ENCODE measurements at places on chromosomes 2 and 18.

- no peak for DNase-seq
Measured at GRCh38 chr18:6997808-6998207, 119.8 kb downstream of the LAMA1 start.

DNA sequence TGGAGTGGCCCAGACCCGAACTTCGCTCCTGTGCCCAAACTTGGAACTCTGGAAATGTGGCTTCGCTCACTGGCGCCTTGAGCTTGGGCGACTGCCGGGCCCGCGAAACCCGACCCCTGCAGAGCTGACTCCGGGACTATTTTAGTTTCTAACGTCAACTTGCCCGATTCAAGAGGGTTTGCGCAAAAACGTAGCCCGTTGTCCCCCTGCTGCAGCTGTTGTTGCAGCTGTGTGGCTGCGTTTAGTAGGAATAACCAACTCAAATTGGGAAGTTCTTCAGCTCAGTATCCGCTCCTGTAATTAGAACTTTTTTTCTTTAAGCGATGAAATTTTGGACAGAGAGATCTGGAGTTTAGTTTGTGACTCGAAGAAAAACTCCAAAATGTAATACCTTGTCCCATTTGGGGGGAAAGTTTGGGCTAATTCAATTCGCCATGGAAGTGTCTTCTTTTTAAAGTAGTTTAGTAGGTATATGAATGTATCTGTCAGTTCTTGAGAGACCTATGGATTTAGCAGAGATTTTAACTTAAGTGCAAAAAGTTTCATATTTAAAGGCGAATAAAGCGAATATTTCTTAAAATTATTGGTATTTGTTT lies 559 bp downstream of the MYL12A start:
- DNase-seq, result no peak

DNA sequence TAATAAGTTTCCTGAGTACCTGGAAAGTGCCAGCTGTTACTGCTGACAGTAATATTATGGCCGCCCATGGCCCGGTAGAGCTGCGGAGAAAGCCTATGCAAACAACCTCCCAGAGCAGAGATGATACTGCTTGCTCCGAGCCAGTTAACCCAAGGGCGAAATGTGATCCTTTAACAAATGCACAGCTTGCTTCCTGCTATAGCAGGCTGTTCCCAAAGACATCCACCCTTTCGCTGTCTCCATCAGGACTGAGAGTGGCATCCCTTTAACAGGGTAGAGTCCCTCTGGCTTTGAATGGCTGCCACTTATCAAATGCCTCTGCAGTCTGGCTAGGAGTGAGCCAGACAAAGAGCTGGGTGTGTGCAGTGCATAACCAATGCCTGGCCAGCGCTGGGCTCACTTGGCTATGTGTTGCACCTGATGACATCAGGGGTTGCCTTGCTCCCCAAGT lies 69.7 kb upstream of the DAPL1 start:
- DNase-seq, result no peak

- DNase-seq, result no peak
Measured at GRCh38 chr18:57311472-57311871, 40.9 kb upstream of the ST8SIA3 start.

GRCh38 chr2:66875941-66876462 lies 441.1 kb downstream of the MEIS1 start:
- no peak for DNase-seq

DNA sequence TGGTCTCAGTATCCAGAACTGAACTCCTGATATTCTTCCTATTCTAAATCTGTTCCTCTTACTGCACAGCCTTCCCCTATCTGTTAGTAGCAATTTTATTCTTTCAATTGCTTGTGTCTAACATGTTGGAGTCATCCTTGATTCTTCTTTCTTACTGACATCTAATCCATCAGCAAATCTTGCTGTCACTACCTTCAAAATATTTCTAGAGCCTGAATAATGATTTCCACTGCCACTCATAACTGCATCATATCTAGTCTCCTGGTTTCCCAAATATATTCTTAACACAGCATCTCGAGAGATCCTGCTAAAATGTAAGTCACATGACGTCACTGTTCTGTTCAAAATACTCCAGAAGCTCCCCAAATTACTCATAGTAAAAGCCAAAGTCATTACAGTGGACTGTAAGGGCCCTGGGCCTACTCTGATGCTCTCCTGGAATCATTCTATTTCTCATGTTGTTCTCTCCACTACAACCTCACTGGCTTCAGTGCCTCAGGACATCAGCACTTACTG lies 95.2 kb downstream of the THSD7B start:
- DNase-seq, result no peak

GRCh38 chr18:12630136-12630535 lies 27.8 kb downstream of the SPIRE1 start:
- DNase-seq, result no peak

DNA sequence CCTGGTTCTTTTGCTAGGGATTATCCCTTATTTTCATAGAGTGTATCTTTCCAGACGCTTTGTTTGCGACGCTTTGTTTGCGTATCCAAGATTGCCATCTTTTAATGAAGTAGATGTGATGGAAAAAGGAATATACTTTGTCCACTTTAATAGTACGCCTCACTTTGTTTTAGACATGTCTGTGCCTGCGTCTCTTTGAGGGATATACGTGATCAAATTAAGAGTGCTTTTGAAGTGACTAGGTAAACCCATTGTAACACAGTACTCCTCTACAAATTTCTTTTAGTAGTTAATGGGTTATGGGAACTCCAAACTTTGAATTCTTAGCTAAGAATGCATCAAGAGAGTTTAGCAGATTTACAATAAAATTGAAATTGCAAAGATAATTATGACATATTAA lies 27.9 kb downstream of the ACSL3 start:
- no peak for DNase-seq

DNA sequence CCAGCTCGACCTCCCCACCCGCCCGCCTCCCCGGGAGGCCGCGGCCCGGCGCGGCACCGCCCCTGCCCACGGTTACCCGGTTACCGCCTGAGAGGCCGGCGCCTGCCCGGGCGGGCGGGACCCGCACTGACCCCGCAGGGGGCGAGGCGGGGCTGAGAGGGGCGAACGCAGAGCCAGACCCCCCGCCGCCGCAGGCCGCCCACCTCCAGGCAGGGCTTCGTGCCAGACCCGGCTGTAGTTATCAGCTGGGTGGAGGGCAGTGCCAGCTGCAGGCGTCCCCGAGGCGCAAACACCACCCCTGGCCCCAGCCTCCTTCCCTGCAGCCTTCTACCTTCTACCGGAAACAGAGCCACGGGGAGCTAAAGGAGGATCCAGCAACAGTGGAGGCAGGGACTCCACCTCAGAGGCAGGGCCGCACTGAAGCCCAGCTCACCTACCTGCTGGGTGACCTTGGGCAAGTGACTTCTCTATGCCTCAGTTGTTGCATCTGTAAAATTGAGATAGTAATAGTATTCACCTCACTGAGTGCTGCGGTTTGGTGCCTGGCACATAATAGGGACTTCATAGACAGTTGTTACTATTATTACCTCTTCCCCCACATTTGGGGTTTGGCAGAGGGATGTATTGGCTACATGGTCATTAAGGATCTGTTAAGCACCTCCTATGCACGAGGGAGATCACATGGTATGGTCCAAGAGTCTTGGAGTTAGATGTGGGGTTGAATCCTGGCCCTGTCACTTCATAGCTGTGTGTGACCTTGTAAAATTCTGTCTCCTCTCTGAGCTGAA lies 231.6 kb upstream of the SMAD2 start:
- DNase-seq, result no peak

DNA sequence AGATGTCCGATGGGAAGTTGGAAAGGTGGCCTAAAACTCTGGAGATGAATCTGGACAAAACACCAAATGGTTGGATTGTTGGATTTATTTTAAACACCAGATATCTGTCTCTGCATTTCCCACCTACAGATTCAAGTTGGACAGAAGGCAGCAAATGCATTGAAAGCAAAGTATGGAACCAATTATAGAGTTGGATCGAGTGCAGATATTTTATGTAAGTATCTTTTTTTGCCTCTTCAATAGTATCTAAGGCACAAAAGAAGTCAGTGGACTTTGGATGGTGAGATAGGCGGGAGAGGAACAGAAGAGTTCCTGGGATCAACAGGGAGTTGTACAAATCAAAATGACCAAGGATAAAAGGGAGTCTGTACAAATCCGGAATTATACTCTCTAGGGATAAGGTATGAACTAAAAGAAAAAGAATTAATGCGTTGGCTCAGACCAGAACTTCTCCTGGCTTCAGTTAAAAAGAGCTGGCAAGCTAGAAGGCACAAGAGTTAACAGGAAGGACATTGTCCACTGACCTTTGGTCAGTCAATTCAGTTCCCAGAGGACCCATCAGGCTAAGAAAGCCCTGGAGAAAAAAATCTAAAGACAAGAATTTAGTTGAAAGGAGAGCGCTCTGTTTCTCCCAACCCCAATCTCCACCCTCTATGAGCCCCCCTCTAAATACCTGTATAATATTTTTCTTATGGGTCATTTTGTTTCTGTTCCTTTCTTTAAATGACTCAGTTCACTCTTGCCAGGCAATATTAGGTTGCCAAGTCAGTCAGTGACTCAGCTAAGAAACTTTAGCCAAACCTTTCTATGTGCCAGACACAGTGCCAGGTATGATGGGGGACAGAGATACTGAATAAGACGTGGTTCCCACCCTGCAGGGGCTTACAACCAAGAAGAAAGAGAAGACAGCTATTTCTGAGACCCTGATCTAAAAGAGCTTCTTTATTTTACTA lies 29.1 kb downstream of the CPO start:
- no peak for DNase-seq

DNA sequence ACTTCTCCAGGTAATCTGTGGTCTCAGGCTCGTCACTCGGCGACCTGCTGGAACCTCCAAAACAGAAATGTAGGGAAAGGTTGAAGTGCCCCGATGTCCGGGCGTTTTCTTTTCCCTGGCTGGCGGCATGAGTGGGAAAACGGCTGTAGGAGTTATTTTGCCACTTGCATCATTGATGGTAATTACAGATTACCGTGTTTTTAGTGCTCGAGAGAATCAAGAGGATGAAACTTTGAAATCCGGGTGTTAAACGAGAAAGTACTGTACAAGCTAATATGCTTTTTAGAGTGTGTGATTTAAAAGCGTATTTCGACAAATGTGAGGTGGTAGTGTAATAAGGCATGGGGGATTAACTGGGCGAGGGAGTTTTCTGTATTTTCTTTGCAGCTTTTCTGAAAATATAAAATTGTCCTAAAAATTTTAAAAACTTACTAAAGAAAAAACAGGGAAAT lies 819 bp downstream of the GRHL1 start:
- DNase-seq, result no peak

- DNase-seq, result no peak
Measured at GRCh38 chr18:61569176-61569892, 236.1 kb downstream of the CDH20 start.

- DNase-seq, result no peak
Measured at GRCh38 chr2:170475878-170476277, 239.3 kb upstream of the SP5 start.

DNA sequence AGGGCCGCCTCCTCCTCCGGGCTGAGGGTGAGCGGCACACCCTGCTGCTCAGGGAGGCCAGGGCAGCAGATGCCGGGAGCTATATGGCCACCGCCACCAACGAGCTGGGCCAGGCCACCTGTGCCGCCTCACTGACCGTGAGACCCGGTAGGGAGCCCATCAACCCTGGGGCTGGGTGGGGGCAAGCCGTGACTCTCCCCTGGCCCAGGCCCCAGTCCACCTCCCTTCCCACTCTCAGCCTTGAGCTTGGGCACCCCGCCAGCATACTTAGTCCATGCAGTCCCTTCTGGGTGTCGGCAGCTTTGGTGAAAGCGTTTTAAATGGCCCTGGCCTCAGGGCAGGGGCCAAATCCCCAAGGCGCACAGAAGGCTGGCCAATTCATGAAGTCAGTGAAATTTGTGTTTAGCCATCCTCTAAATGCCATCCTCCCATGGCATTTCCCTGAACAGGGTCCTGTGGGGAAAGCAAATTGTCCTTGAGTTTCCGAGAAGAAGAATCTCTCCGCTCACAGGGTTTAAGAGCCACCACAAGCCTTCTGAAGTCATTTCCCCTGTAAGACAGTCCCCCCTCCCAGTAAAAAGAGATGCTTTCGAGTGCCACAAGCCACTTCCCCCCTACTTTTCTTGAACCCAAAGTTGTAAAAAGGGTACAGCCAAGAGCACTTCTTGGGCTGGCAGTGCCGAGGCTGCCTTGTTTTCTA lies 17.2 kb downstream of the SPEG start:
- DNase-seq, result no peak

GRCh38 chr2:56130463-56131070 lies 53.2 kb upstream of the CCDC85A start:
- no peak for DNase-seq

DNA sequence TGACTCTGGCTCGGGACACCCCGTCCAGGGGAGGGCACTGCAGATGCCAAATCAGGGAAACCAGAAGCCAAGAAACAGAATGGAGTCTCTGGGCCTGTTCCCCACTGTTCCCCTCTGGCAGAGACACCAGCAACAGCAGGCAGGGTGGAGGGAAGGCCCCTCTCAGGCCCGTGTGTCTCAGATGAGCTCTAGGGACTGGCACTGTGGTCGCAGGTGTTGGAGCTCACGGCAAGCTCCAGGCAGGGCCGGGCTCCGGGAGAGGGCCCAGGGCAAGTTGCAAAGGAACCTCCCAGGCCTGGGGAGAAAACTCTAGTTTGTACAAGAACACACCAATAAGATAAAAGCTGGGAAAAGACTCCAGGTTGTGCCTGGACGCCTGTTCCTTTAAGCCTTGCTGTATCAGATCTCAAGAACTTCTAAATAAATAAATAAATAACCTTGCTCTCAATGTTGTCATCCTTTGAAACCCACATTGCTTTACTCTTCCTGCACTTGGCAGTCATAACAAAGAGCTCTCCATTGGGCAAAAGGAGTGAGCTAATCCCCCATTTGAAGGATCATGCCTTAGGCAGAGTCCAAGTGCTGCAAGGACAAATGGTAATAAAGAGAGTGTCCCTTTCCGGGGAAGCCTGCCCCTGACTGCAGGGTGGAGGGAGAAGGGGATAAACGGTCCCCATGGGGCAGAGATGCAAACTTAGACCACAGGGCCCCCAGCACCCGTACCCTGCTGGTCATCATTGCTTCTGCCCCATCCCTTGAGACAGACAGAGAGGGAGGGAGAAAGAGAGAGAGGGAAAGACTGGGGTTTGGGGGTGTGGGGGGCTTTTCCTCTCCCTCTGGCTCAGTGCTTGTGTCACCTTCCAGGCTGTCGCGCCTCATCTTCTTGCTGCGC lies 33.3 kb downstream of the CNGA3 start:
- no peak for DNase-seq

- DNase-seq, result no peak
Measured at GRCh38 chr2:11163439-11164317, 8.4 kb downstream of the SLC66A3 start.

DNA sequence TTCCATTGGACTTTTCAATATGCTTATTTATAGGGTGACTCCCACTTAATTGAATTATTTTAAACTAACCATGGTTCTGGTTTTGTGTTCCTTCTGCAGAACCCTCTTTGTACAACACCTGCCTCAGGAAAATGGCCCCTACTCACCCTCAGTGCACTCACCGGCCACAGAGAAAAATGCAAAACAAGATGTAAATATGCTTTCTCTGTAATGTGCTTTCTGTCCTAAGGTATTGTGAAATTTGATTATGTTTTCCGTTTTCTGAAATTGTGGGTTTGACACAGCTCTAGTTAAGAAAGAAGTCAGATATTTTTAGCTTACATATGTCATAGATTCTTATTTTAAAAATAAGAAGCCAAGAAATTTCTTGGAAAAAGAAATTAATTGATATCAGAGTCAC lies 357.7 kb upstream of the SMIM21 start:
- DNase-seq, result no peak

GRCh38 chr2:55838653-55839052 lies 84.9 kb downstream of the EFEMP1 start:
- DNase-seq, result no peak

Data from activated naive CD4-positive, alpha-beta T cell (primary cell).